ENCODE measurements at places on chromosomes 3 and 15.

DNA sequence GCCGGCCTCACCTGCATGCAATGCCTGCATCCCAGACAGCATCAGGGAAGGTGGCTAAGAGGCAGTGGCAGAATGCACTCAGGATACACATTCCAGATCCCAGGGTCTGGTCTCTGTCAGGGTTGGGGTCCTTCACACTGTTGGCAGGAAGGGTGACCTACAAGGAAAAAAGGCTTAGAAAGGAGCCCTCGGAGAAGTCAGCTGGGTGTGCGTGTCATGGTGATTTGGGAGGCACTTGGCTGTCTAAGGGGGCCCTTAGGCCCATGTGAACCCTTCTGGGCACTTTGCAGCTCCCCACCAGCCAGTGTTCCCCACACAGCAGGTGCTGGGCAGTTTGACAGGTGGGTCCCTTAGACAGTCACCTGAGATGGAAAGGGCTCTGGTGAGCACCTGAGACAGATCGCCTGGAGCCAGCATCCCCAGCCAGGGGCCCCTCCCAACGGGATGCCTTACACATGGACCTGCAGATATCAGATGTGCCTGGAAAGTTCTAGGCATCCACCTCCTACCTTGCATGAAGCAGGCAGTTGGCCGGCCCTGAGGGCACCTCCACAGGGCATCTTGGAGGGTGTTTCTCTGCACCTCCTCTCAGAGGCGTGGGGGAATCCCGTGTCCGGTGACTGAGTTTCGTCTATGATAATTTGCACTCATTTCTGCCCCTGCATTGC lies 131.6 kb downstream of the LRRK1 start:
- no peak for DNase-seq

GRCh38 chr3:46324036-46324435 lies 29.9 kb upstream of the CCR2 start:
- DNase-seq = no peak

GRCh38 chr15:56894601-56895000 lies 23.8 kb upstream of the TCF12 start:
- DNase-seq = no peak

- no peak for DNase-seq
These were observed 57.3 kb downstream of the TGFBR2 start for GRCh38 chr3:30663533-30664241.

DNA sequence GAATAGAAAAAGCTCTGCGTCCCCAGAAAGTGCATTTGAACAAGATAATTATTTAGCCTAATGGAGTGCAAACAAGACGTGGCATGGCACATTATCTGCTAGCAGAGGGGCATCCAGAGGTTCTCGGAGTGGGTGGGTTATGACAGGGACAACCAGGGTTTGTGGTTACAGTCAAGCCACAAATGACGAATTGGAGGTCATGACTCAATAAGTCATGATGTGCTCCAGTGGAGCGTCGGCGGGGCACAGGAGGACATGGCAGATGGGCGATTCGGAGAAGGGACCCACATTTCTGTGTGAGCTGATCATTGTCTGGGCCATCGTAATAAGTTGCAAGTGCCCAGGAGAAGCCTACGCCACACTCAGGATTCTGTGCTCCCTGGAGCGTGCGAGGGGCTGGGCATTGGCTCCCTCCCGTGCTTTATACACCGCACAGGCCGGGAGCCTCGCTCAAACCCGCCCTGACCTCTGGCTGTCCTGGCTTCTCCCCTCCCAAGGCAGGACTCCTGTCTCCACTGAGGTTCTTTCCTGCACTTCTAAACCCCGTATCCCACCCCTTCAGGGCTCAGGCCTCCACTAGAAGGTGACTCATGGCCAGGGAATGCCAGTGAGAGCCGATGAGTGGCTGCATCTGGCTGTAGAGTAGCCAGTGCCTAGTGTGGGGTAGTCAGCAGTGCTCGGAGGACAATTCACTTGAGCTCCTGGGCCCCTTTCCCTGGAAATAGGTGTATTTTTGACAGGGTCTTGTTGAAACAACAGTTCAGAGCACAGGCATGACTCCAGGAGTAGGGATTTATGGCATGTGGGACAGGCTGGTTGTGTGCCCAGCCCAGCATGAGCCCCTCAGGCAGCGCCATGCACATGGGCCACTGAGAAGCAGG lies 67.4 kb downstream of the GRIP2 start:
- DNase-seq = no peak

DNA sequence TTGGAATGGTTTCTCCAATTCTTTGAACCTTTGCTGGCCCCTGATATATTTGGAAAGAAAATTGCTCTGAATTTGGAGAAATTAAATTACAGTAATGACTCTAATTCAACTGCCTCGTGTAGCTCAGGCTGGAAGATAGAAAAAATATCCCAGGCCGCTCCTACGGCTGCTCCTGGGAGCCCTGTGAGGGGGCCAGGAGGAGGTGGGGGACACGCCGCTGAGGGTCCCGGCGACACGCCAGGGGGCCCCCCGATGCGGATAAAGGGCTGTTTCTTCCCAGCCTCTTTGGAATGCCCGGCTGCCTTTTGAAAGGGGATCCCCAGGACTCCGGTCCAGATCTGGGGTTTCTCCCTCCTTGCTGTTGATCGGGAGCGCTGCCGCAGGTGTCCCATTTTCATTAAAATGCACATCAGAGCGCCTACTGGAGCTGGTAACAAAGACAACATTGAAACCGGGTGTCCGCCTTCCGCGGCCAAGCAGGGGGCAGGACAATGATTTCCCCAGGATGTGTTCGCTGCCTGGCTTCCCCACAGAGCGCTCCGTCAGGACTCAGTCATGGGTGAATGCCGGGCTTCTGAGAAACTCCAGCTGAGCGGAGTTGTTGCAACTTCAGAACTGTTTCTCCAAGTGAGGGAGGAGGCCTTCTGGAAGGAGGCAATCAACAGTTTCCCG lies 200.1 kb upstream of the KBTBD8 start:
- DNase-seq = no peak

- no peak for DNase-seq
These were observed 36.8 kb downstream of the SNTN start for GRCh38 chr3:63689285-63689684.

Data from T-helper 17 cell (primary cell).